ENCODE measurements at places on chromosomes 4 and X.

DNA sequence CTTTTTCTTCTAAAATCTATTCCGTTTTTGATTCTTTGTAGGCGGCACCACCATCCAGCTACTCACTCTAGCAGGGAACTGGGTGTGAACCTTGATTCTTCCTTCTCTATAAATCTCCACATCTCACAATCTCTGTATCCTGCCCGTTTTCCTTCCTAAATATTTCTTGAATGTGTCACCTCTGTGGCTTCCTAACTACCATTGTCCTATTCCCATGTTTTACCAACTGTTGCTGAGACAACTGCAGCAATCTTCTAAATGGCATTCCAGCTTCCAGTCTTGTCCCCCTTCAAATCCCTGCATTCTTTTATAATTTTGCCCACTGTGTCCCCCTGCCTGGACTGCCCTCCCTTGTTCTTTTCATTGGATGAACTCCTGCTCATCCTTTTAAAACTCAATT is 641.3 kb downstream of the RPA4 start:
- no peak for DNase-seq

DNA sequence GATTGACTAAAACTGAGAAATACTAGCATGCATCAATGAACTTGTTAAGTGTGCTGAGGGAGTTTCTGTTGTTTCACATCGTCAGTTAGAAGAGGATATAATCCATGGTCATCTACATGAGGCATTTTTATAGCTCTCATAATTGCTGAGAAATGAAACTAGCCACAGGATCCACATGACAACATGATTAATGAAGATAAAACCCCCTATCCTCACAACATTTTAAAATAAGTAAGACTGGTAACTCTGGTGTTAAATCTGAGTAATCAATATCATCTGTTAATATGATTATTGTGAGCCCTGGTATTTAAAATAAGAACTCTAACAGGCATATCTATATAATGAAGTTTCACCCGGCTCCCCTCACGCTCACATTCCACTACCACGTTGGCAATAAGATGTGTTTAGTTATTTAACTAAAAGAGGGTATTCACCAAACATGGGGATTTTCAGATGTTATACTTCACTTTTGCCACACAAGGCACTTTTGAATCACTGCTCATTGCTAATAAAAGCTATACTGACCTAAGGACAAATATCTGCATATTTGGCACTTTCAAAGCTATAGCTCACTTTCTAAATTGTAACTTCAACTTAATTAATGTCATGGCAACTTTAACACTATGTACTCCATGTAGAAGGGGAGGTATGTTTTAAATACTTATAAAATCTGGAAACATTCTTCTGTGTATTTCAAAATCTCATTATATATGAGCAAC is 6.7 kb downstream of the UNC5C start:
- no peak for DNase-seq

DNA sequence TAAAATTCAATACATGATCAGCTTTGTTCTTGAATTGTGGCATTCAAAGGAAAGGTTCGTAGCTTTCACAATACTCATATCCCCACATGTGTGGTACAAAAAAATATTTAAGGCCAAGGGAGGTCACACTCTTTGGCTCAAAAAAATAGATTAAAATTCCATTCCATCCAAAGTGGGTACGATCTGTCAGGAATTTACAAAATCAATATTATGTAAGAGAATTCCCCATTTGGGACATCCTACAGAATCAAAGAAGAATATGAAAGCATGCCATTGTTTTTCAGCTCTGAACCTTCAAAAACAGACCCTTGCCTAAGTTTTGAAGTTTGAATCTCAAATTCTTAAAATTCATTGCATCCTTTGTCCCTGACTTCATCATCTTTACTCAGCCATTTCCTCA is 85.8 kb downstream of the MID1 start:
- DNase-seq, result no peak

DNA sequence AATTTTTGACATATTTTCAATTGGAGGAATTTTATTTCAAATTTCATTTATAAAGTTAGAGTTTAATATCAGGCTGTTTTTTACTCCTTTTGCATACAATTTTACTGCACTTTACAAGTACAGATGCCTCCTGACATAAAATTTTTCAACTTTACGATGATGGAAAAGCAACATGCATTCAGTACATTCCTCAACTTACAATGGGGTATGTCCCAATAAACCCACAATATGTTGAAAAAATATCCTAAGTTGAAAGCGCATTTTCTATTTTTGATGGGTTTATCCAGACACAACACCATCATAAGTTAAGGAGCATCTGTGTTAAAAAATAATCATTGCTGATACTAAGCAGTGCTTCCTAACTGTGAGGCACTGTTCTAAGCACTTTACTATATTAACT is 4.3 kb downstream of the KLHL5 start:
- DNase-seq, result no peak

- DNase-seq, result no peak
Observed at GRCh38 chr4:84985952-84986351, 19.5 kb upstream of the WDFY3 start.

- no peak for DNase-seq
Observed at GRCh38 chr4:176425035-176425434, 105.3 kb downstream of the SPCS3 start.

DNA sequence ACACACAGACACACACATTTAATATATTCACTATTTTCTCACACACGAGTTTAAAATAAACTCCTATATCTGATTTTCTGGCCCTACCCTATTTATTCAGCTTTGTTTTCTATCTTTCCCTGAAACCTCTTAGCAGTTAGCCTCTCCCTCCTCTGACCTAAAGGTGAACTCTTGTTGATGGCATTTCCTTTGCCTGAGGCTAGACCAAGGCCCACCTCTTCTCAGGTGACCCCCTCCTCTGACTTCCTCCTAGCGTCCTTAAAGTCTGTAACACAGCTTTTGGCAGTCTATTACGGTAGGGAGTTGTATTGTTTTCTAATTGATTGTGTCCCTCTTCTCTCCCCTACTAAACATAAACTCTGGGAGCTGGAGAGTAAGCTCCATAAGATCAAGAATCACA is 1.7 kb upstream of the SRPX2 start:
- DNase-seq, result no peak
